ENCODE measurements at places on chromosomes 16 and 17.

DNA sequence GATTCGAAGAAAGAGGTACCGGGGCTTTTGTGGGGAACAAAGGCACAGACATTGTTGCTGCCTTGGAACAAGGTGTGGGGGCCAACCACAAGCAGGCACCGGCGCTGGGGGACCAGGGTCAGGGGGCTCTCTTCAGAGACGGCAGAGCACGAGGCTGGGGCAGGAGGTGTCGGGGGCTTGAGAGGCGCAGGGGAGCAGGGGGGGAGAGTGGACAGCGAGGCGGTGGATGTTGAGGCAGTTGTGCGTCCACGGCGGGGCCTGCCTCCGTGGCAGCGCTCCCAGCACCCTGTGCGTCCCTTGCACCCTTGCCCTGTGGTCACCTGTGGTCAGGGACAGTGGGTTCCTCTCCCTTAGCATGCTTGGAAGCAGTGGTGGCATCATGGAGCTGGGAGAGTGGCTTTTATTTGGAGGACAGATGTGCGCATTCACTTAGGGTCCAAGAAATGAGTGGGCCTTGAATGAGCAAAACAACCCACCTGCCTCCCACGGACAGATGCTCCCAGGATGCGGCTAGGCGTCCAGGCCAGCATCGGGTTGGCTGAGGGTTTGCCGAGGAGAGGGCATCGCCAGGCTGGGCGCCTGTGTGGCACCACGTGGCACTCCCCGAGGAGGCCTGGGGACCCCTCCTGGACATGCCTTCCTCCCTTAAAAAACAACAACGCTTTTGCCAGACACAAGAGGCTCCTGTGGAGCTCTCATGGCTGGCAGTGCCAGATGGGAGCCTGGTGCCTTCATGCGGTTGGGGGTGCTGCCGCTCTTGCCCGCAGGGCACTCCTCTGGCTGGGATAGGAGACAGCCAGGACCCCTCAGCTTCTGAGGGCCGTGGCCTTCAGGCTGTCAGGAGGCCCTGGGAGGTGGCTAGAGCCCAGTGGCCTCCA lies 113.0 kb downstream of the BANP start:
- no peak for DNase-seq

DNA sequence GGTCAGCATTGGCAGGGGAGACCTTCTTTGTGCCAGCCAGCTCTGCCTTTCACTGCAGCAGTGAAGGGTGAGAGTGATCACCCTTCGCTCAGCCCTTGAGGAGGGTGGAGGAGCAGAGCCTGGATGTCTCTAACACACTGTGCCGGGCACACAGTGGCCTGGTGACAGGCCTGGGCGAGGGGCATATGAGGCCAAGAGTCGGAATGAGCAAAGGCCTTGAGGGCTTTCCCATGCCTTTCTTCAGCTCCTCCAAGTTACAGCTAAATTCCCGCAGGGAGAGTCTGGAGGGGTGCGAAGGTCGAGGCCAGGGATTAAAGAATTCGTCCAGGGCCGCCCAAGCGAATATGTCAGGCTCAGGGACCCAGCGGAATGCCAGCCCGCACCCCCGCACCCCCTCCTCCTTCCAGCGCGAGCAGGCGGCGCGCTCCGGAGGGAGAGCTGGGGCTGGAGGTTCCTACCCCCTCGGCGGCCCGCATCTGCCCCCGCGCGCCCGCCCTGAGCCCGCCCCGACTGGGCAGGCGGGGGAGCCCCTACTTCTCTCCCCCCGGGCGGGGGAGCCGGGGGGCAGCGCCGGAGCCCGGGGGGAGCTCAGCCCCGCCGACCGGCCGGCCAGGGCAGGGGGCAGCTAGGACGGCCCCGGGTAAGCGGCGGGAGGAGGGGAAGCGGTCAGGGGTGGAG lies at the start of gene RASL10B:
RASL10B (plus strand) TSS at position 401 of the 678 bp plus-strand sequence. CDS start 3,546 bp downstream, outside the sequence.
- peak; percentile 39 for DNase-seq

DNA sequence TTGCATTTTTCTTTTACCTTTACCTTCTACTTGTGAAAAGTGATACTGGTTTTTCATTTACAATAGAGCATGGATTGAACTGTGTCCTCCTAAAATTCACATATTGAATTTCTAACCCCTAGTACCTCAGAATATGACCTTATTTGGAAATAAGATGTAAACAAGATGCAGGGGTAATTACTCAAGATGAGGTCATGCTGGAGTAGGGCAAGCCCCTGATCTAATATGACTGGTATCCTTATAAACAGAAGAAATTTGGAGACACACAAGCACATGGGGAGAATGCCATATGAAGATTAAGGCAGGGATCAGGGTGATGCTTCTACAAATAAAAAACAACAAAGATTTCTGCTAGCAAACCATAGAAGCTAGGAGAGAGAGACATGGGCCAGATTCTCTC lies 12.2 kb downstream of the MYH13 start:
- DNase-seq = no peak

DNA sequence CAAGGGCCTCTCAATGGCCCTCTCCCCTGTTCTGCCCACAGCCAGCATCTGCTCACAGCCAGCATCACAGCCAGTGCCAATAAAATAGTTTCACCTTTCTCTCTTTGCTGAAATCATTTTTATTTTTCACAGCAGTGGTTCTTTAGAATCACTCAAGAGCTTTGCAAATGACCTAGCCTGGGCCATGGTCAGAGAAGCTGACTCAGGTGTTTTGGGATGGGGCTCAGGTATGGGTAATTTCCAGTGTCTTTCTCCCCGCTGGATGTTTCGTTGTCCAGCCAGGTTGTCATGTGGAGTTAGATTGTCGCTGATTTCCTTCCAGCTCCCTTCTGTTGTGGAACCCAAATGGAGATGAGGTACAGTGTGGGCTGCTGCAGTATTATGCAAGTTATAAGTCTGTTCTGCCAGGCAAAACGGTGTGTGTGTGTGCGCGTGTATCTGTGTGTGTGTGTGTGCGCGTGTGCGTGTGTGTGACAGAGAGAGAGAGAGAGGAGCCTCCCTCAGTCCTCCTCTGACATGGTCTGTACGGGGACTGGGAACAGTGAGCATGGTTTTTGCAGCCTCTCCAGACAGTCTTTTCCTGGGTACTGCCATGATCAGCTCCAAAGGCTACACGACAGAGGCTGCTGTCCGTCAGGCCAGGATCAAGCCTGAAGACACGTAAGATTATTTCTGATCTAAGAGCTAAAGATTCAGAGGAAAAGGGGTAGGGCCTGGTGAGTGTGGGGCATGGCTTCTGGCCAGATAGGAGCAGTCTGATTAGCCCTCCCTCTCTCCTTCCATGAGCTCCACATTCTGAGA lies 1.4 kb upstream of the PMP22 start:
- DNase-seq = no peak

GRCh38 chr17:74389937-74390679 lies 22.8 kb downstream of the GPR142 start:
- no peak for DNase-seq

DNA sequence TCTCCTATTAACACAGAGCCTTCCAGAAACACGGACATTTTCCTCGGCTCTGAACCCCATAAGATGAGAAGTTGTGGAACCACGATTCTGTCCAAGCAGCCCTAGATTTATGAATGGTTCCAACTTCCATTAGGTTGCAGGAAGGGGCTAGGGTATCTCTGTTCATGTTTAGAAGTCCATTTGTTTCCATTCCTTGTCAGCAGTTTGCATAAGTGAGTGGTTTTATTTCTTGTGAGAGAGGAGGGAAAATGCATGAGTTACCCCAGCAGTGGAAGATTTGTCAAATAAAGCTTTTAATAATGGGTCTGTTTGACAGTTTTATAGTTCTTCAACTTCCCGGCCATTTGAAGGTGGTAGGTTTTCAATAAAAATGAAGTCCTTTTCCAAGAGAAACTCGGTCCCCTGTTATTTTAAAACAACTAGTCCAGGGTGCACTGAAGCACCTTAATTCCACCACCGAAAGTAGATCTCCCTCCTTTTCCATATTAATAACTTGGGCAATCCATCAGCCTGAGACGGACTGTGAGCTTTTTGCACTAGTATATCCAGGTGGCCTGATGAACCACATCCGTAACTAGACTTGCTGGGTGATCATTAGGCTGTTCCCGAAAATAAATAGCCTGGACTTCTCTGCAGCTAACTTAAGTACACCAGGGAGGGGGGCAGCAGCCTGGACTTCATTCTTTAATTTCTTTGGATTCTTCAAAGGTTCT lies 181.3 kb downstream of the TMEM114 start:
- DNase-seq = no peak

DNA sequence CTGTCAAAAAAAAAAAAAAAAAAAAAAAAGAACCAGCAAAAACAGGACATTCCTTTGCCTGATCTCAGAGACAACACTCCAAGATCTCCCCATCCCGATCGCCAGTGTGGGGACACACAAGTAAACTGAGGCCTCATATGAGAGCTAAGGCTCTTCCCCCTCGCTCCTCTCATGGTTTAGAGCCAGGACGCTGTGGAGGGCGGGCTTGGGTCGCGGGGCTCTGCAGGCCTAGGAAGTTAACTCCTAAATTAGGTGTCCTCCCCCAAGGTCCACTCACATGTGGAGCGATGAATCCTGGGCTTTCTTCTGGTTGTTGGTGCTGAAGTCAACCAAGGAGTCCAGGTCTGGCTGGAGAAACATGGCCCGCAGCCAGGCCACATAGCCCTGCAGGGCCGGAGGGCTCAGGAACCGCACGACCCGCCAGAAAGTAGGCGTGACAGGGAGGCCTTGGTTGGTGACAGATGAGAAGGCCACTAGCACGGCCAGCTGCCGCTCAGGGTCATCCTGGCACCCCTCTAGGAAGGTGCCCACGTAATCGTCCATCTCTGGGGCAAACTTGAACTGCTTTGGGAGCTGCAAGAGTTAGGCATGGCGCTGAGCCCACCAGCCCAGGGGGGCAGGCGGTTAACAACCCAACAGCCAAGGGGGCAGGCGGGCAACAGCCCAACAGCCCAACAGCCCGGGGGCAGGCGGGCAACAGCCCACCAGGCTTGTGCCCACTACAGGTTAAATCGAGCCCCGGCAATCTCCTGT lies 5.2 kb downstream of the MYBBP1A start:
- no peak for DNase-seq

- DNase-seq = no peak
Observed at GRCh38 chr17:69857412-69857835, 217.6 kb upstream of the KCNJ16 start.

DNA sequence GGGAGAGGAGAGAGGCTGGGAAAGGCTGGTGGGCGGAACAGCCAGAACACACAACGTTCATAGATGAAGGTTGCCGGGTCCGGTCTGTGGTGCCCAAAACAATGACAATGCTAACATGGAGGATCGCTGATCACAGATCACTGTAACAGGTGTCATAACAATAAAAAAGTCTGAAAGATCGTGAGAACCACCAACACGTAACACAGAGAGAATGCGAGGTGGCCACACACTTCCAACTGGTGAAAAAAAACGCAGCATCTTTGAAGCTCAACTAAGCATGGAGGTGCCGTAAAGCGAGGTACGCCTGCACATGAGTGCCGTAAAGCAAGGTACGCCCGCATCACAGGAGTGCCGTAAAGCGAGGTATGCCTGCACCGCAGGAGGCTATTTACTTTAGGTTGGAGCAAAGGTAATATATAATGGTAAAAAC lies 42.3 kb downstream of the ABR start:
- DNase-seq = no peak

GRCh38 chr17:27244011-27244410 lies 49.9 kb upstream of the WSB1 start:
- DNase-seq = no peak

GRCh38 chr17:10713318-10713717 lies 15.9 kb downstream of the ADPRM start:
- no peak for DNase-seq

Data from stimulated activated CD8-positive, alpha-beta memory T cell treated with anti-CD3 and anti-CD28 coated beads, Interleukin-4, amount 100 ng/mL, for 24 hours (primary cell).